ENCODE measurements at places on chromosomes 13 and 19.
A peak's percentile ranks its signal among the peaks of the same experiment; 100 is the strongest.

GRCh38 chr13:89862691-89863036 lies 1484.8 kb upstream of the MIR17HG start:
- DNase-seq: no peak

DNA sequence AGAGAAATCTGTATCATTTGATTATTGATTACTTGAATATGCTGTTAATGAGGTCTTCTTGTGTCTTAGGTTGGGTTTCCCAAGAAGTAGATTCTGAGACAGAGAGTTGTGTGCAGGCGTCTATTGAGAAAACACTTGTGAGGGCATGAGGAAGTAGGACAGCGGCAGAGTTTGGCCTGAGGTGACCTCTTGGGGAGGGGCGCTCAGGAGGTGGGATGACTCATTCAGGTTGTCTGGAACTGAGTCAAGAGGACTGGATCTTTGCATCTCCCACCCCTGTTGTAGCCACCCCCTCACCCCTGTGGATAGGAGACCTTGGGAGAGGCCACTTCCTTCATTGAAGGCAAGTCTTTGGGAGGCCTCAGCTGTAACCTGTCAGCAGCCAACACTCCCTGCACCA lies 35.2 kb upstream of the WDFY2 start:
- DNase-seq: no peak

- DNase-seq: no peak
These were observed 103.4 kb upstream of the POSTN start for GRCh38 chr13:37701972-37702371.

- DNase-seq: no peak
These were observed 168.6 kb downstream of the LACC1 start for GRCh38 chr13:44048326-44048725.

GRCh38 chr13:101127741-101128353 lies 288.5 kb downstream of the NALCN start:
- peak; percentile 31 for DNase-seq

DNA sequence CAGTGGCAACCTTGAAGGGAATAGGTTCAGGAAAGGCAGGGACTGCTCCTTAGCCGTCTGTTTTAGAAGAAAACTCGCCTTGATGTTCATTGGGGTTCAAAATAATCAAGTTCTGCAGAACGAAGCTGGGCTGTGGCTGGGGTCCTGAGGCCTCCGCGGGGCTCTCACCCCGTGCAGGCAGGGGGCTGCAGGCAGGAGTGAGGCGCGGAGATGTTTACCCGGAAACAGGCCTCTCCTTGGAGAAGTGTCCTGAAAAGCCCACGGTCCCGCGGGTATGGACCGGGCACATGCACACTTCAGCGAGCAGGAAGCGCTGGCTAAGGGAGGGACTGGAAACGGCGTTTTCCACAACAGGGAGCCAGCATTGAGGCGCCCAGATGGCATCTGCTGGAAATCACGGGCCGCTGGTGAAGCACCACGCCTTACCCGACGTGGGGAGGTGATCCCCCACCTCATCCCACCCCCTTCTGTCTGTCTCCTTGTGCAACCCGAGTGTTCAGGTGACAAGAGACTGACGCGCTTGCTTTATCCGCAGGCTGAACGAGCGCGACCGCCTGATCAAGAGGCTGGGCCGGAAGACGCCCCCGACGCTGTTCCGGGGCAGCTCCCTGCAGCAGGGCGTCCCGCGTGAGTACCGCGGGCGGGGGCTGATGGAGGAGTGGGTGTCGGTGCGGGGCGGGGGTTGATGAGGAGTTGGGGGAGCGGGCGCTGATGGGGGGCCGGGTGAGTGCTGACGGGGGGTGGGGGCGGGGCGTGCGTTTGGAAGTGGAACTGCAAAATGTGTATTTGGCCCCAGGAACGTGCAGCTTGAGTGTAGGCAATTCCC lies 39.6 kb downstream of the SHISA2 start:
- DNase-seq: peak; percentile 60

DNA sequence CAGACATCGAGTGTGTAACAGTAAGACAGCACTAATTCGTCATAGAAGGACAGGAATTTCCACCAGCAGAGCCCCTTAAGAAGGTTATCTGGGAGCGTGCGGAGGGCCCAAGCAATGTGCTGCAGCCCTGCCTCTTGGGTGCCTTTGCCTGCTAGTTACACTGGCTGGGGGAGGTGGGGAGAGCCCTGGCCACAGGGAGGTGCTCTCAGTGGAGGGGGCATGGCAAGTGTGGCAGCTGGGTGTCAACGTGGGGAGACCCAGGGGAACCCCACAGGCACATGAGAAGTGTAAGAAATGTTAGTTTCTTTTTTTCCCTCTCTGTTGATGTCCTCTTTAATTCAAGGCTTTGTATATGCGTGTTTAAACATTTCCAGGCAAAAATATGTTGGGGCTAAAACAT lies 50.9 kb upstream of the TMTC4 start:
- no peak for DNase-seq

DNA sequence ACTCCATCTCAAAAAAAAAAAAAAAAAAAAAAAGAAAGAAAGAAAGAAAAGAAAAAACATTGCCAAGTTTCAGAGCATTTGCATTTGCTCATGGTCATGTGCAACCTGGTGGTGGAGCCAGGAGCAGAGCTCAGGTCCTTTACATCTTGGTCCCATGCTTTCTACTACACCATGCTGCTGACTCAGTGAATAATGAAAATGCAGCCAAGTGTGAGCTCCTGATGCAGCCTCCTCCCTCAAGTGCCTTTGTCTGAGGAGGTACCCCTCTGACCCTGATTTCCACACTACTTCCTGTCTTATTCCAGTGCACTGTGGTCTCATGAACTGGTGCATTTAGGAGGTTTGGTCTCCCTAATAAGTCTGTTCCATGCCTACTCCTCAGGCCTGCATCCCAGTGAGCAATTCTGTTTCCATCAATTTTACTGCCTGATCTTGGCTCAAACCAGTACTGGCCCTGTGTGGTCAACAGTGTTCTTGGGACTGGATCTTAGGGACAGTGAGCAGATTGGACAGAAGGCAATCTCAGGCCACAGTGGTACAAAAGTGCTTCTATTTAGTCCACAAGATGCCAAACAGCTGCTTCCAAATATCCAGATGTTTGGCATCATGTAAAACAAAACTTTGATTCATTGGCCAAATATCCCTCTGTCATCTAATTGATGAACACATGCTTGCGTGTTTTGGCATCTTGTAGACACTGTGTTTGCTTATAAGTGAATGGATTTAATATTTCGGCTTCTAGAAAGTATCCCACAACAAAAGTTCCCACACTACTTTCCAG lies 28.8 kb upstream of the LRCH1 start:
- DNase-seq: no peak

GRCh38 chr19:11209839-11210655 lies 12.7 kb upstream of the KANK2 start:
- DNase-seq: no peak

All from B cell (primary cell).